ENCODE measurements at places on chromosomes 2 and 18.

GRCh38 chr2:219571311-219572236 lies at the start of gene OBSL1:
Gene OBSL1 (minus strand): TSS chr2:219571539. CDS start chr2:219571232, 307 bp downstream.
- no peaks in the 10 kb centered on the region for H3K36me3 ChIP-seq
- DNase-seq: peak; percentile 95

GRCh38 chr2:219959471-219959870 lies 332.0 kb downstream of the SLC4A3 start:
- DNase-seq: no peak
- no peaks in the 10 kb centered on the region for H3K36me3 ChIP-seq
- H3K27me3 ChIP-seq: no peaks in the 10 kb centered on the region
- no peak overlapping the region for H3K27ac ChIP-seq
- H3K4me1 ChIP-seq: no peaks in the 10 kb centered on the region

DNA sequence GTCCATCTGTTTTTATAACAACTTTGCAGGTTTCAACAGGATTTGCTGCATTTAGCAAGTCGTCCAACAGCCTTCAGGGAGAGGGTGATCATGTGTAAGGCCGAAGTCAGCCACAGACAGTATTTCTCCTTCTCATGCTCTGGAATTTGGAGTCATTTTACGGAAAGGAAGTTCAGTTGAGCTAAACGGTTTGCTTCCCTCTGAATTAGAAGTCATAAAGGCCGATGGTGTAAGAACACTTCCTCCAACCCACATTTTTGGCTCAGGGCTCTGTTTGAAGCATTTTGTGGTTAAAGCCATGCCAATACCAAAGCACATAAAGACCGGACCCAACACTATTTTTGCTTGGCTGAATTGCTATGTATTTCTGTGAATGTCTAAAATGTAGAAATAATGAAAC lies 129.5 kb downstream of the TMEM182 start:
- no peaks in the 10 kb centered on the region for H3K36me3 ChIP-seq
- no peak overlapping the region for H3K27ac ChIP-seq
- DNase-seq: peak; percentile 26
- no peaks in the 10 kb centered on the region for H3K27me3 ChIP-seq
- no peak overlapping the region for H3K4me3 ChIP-seq

GRCh38 chr2:205957452-205958154 lies 128.4 kb downstream of the INO80D start:
- no peaks in the 10 kb centered on the region for H3K4me1 ChIP-seq
- DNase-seq: no peak
- no peak overlapping the region for H3K4me3 ChIP-seq
- H3K27ac ChIP-seq: no peak overlapping the region
- no peaks in the 10 kb centered on the region for H3K27me3 ChIP-seq

DNA sequence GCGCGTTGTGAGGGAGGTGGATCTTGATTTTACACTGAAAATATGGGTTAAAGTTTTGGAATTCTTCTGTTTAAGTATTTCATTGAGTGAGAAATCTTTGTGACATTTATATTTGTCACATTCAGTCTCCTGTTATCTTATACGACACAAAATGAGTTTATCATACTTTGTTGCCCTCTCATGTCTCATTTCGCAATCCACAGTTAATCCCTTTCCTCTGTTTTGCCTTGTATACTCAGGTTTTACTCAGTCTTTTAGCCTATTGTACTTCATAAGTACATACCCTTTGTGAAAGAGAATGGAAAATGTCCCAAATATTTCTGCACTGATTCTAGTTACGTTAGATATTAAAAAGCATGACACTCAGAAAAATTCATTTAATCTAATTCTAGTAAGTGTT lies 142.7 kb downstream of the ATP9B start:
- H3K36me3 ChIP-seq: peaks cover 3% of the 10 kb centered on the region
- no peak overlapping the region for H3K27ac ChIP-seq
- no peaks in the 10 kb centered on the region for H3K4me1 ChIP-seq
- no peak overlapping the region for H3K4me3 ChIP-seq

Data from kidney (tissue), 22 donors.